ENCODE measurements at places on chromosomes 2 and 18.

- no peak for DNase-seq
Measured at GRCh38 chr2:115389024-115389423, 946.6 kb downstream of the DPP10 start.

DNA sequence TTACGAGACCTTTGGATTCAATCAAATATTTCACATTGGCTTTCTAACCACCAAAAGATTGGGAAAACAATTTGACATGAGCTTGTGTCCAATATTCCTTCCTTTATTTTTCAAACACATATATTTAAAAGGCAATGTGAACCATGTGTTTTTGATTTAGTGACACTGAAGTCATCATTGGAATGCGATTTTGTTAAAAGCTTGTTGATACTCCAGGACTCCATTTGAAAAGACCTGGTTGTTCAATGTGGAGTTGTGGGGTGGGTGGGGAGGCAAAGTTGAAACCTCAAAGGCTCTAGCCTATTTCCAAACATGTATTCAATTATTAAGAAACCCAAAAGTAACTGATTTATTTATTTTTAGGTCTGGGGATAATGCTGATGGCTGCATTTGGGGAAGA is 114.1 kb upstream of the TRIB2 start:
- no peak for DNase-seq

- no peak for DNase-seq
Measured at GRCh38 chr2:23762141-23762540, 164.8 kb downstream of the ATAD2B start.

GRCh38 chr2:212777020-212777491 is 238.5 kb upstream of the ERBB4 start:
- no peak for DNase-seq

- DNase-seq: no peak
Measured at GRCh38 chr2:223897669-223898330, 47.3 kb downstream of the WDFY1 start.

DNA sequence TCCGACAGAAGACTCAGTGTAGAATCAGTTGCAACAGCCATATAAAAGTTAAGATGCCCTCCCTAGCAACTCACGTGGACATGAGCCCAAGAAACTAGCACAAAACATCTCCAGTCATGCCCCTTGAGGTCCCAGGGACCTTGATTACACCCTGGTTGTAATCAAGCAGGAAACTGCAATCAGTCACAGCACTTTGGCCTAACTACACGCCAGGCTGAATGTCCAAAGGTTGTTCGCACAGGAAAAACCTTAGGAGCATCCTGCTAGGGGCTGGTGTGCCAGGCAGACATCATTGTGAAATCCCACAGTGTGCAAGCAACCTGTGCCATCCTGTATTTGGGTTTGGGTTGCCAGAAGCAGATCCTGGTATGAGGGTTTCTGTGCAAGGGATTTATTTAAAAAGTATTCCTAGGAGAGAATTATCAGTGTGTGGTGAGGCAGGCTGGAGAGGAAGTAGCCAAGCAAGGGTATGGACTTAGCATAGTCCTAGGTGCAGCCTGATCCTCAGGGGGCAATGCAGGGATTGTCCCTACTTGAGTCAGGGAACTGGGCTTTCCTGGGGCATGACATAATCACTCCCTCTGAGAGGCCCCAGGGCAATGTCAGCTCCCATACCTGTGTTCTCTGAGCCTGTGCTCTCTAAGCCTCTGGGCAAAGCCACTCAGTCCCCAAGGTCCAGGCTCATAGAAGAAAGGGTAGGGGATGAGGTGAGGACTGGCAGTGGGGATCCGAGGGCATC is 17.8 kb upstream of the SULT1C2 start:
- no peak for DNase-seq

- no peak for DNase-seq
Measured at GRCh38 chr2:86596118-86596517, 27.5 kb downstream of the RNF103 start.

DNA sequence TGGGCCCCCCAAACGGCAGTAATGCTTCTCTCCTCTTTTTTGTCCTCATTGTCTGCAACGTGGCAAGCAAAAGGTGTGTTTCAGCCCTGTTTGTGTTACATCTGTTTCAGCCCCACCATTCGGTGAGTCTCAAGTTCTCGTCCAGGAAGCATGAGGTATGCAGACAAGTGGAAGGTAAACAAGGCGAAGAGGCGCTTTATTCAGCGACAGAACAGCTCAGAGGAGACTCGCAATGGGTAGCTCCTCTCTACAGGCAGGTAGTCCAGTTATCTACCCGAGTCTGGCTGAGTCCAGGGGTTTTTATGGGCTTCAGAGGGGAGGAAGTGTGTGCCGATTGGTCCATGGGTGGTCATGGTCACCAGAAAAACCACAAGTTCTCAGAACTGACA is 733.4 kb upstream of the CDH7 start:
- no peak for DNase-seq

- no peak for DNase-seq
Measured at GRCh38 chr2:151552287-151552686, 142.6 kb downstream of the RIF1 start.

DNA sequence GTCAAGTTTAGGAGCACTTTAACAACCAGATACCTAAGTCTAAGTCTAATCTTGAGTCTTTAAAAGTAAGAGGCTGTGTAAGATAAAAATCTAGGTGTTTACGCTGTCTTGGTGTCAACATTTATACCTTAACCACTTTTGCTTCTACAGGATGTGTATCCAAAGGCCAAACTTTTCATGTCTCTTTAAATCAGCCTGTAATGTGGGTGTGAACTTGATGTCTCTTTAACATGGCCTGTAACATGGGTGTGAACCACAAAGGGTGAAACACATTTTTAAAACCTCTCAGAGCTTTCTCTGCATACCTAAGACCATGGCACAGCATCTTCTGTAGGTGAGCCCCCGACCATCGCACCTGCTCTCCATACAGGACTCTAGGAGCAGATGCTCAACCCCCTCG is 40.4 kb downstream of the SH3YL1 start:
- no peak for DNase-seq

GRCh38 chr2:14614017-14614416 is 18.5 kb upstream of the LRATD1 start:
- no peak for DNase-seq

GRCh38 chr2:172555272-172555521 is 693 bp upstream of the PDK1 start:
- DNase-seq: no peak

DNA sequence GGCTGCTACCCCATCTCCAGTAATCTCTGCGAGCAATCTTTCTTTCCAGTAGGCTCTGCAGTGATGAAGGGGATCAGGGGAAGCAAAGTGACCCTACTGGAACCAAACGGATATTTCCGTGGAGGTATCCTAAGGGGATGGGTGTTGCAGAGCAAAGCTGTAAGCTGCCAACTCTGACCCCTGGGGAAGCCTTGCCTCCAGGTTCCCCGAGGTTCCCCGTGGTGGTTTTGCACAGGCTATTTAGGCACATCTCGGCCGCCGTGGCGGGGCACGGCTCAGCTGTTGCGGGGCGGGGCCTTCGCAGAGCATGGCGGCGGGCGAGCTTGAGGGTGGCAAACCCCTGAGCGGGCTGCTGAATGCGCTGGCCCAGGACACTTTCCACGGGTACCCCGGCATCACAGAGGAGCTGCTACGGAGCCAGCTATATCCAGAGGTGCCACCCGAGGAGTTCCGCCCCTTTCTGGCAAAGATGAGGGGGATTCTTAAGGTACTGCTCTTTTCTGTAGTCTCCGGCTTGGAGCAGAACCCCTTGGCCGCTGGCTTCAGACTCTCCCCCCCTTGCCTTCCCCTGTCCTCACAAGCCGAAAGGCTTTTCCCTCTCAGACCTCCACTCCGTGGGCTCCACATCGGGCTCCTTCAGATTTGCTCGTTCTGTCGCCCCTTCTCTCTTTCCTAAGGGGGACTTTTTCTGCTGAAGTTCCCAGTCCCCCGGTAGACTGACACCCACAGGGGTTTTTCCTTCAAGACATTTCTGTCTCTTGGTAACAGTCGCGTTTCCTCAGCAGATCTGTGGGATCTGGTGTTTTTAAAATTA is at the start of gene COMMD1:
TSS of gene COMMD1 (plus strand) at position 303 of the 814 bp plus-strand sequence. CDS start at position 308, 5 bp downstream.
- peak; percentile 78 for DNase-seq

- no peak for DNase-seq
Measured at GRCh38 chr2:53091183-53091582, 676.4 kb upstream of the CHAC2 start.

GRCh38 chr2:13040043-13040442 is 323.3 kb downstream of the TRIB2 start:
- DNase-seq: no peak

GRCh38 chr2:45224321-45224992 is 215.2 kb upstream of the SIX2 start:
- no peak for DNase-seq

DNA sequence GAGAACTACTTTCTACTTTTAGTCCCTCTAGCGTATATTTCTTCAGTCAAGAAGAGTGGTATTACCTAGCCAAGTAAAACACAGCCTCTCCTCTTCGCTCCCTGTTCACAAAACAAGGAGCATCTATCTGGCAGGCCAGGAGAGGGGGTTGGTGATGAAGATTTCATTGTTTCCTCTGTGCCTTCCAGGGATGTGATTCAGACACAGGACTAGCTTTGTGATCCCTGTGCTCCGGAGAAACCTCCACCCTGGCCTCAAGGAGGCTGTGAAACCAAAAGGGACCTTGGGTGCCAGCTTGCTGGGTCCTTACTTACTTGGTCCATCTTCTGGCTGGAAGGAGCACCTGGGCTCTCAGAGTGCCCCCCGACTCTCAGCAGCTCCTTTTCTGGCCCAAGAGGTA is 5.7 kb downstream of the RHOB start:
- DNase-seq: no peak

- DNase-seq: no peak
Measured at GRCh38 chr2:174005801-174006419, 40.7 kb upstream of the SP3 start.

DNA sequence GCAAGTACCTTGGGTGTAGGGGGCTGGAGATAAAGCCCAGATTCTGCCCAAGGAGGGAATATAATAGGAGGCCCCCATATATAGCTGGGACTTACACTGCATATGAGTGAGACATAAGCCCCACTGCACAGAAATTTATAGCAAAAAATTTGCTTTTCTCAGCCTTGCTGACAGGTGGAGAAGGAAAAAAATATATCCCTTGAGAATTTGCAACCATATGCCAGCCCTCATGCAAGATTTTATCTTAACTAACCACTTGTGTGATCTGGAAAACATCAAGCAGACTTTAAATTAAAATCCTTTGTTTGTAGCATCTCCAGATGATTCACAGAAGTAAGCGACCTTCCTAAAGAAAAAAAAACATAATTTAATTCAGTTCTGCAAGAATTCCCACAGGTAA is 288.2 kb downstream of the BCL2 start:
- no peak for DNase-seq

DNA sequence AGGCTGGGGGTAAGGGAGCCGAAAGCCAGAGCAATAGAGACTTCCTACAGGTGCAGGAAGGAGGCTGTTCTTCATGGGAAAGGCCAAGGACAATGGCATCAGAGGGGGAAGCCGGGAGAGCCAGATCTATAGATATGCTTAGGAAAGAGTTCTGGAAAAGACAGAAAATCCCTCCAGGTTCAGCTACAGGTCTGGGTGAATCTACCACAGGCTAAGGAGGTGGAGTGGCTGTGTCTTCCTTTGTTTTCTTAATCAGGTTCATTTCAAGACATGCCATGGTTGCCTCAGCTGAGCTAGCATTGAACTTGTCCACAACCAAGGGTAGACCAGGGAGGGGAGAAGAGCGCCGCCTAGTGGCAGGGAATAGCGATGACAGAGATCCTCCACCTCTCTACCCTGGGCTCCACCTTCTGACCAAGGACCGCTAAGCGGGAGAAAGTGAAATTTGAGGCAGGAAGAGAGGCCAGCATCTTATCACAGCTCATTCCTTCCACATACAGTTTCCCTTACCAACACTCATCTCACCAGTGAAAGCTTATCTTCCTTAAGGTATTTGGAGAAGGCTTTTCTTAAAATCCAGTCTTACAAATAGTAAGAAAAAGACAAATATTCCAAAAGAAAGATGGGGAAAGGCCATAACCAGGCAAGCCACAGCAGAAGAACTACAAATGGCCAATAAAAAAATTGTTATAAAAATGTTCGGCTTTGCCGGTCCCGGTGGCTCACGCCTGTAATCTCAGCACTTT is 74.2 kb downstream of the VIT start:
- peak; percentile 23 for DNase-seq

DNA sequence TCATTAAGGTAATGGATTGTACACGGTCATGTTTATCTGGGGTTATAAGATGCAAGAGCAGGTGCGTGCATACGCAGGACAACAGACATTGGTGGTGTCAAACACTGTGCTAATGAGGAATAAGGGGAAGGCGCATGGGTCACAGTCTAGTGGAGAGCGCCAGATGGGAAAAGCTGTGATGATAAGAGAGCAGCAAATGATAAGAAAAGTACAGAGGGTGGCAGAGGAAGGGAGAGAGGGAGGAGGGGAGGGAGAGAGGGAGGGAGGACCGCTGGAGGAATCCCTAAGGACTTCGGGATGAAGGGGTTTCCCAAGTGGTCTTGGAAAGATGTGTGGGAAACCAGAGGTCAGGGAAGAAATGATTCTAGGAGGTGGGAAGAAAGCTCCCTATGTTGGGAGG is 2.9 kb downstream of the TNFRSF11A start:
- DNase-seq: no peak

GRCh38 chr18:30409120-30409519 is 633.4 kb downstream of the DSC3 start:
- no peak for DNase-seq

DNA sequence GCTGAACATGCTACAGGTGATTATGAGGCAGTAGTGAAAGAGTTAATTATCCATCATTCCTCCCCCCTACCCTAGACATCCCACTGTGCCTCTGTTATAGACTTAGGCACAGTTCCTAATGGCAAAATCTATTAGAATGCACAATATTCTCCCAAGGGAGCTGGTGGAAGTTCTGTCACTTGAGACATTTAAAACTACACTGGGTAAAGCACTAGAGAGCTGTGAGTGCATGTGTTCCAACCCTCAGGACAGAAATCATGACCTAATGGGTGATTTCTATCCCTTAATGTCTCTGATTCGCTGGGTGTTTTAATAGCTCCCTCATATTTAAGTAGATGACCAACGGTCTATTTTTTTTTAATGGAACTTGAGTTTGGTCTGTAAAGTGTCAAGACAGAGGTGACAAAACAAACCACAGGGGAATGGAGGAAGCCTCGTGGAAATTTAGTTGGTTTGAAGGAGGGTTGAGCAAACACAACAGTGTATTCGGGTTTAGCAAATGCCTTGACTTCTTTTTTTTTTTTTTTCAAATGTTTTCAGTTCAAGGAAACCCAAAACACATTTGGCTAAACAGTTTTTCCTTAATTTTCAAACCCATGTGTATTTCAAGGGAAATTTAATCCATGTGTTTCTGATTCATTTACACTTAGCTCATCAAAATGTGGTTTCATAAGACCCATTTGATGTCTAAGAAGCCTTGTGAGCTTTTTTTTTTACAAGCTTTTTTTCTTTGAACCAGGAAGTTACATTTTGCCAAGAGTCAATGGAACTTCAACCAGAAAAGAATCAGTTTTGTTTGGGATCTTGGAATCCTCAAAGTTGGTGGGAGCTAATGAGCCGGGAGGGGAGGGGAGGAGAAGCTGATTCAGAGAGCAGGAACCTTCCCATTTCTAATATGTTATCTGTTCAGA is 665.1 kb upstream of the ZEB2 start:
- no peak for DNase-seq

- DNase-seq: no peak
Measured at GRCh38 chr2:60365556-60365955, 187.9 kb downstream of the BCL11A start.

All from activated CD4-positive, alpha-beta T cell treated with anti-CD3 and anti-CD28 coated beads, Interleukin-2, amount 50 U/mL, for 1 hour (primary cell).